ENCODE measurements at places on chromosomes 5 and 9. TPM values are rescaled to one million over a fixed set of nuclear protein-coding genes. Genes with fewer than 3 reads are reported as not detected.
A peak's percentile ranks its signal among the peaks of the same experiment; 100 is the strongest.

DNA sequence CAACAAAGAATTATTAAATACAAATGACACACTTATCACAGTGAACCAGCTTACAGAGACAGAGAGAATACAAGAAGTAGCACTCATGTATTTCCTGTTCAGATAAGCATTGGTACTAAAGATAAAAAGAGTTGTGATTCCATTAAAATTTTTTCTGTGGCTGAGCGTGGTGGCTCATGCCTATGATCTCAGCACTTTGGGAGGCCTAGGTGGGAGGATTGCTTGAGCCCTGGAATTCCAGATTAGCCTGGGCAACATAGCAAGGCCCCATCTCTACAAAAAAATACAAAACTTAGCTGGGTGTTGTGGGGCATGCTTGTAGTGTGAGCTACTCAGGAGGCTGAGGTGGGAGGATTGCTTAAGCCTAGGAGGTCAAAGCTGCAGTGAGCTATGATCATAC, 32.9 kb downstream of the FCHO2 start:
- no peak for DNase-seq

- DNase-seq, result peak; percentile 22
These were observed 26.1 kb downstream of the IDNK start for GRCh38 chr9:83649080-83649479.

GRCh38 chr5:134494780-134495179, 30.7 kb upstream of the JADE2 start:
- no peak for DNase-seq

DNA sequence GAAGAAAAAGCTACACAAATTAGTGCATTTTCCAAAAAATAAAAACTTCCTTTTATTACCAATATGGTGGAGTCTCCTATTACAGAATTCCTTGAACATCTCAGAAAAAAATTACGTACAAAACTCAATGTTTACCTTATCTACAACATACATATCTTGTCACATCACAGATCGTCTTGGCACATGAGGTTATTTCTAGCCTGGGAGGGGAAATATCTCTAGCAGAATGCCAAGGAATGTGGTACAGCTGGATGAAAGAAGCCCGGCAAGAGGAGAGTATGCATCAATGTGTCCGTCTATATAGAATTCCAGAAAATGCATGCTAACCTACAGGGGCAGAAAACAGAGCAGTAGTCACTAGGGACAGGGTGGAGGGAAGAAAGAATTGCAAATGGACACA, 443.8 kb downstream of the ZSWIM6 start:
- DNase-seq, result no peak

CDC42SE2 gene
- 26.3 TPM for polyA plus RNA-seq
